ENCODE measurements at places on chromosomes 1 and 21.

DNA sequence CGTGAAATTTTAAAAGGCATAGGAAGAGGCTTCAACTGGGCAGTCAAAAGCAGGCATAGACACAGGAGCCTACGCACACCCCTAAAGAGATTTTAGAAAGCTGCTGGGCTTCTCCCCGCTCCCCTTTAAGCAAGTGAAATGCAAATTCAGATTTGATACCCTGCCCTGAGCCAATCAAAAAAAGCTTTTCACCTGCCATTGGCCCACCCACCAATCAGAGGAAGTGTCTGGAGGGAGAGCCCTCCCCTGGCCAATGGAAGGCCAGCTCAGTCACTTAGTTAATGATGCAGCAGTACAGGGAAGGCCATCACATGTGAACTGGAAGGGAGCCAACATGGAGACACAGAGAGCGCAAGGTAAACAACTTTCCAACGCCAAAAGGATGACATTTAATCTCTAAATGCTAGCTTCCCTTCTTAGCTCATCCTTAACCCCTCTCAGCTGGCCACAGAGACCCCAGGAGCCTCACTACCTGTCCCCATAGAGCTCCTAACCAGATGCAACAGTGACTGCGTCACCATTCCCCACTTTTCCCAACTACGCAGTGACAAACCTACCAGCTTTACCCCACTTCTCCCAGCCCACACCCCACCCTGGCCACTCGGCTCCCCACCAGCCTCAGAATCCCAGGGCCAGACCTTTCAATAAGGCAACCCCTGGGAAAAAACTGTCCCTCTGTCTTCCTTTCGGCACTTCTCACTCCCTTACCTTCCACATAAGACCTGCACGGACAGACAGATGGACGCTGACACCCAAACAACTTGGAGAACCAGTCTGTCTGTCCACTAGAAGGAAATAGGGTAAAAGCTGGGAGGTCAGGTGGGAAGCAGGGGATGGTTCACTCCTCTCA, 71.0 kb downstream of the CD46 start:
- peak; percentile 51 for DNase-seq

GRCh38 chr1:114153261-114154145, at the start of gene SYT6:
SYT6 (minus strand) TSS chr1:114153869; CDS start chr1:114153772, 97 bp downstream.
- no peak for DNase-seq

DNA sequence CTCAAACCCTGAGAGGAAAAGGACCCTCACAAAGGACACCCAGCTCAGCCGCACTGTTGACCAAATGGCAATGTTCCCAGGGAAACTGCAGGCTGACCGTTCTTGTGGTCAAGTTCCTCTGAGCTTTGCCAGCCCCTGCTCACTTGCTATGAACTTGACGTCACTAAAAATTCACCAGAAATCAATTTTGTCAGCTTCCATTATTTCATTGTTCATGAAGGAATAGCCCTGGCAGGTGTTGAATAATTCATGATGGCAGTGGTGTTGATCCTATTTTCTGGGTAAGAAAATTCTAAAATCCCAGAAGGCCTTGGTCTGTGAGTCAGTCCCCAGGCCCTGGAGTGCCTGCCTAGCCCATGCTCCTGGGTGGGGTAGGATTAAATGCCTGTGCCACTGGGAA, 318.9 kb downstream of the ZNF326 start:
- no peak for DNase-seq

DNA sequence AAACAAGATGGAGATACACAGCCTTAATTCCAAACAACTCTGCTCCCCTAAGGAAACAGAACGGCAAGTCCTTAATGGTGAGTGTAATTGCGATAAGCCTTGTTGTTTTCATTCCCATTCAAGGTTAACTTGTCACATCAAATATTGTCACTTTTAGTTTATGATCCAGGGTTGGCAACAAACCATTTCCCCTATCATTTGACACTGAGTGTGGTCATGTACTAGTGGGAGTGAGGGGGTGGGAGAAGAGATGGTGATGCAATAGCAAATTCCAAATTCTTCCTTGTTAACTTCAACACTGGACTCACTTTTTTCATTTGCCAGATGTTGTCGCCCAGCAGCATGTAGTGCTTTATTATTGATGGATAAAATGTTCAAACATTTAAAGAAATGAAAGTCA, 140.4 kb downstream of the ZNF326 start:
- DNase-seq = no peak

DNA sequence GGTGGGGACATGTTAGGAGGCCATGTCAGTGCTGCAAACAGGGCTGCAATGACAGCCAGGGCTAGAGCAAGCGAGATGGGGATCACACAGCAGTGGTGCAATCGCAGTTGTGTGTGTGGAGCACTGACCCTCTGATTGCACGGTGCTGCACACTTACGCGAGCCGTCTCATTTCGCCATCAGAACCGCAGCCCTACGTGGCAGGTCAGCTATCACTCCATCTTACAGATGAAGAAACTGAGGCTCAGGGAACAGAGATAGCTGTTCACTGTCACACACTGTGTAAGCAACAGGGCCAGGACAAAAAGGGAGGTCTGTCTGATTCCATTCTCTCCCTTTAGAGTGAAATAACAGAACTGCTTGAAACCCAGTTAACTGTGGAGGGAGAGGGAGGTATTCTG, 104.8 kb upstream of the SLC45A1 start:
- no peak for DNase-seq

GRCh38 chr1:53127546-53127945, 14.9 kb downstream of the SLC1A7 start:
- DNase-seq = no peak

DNA sequence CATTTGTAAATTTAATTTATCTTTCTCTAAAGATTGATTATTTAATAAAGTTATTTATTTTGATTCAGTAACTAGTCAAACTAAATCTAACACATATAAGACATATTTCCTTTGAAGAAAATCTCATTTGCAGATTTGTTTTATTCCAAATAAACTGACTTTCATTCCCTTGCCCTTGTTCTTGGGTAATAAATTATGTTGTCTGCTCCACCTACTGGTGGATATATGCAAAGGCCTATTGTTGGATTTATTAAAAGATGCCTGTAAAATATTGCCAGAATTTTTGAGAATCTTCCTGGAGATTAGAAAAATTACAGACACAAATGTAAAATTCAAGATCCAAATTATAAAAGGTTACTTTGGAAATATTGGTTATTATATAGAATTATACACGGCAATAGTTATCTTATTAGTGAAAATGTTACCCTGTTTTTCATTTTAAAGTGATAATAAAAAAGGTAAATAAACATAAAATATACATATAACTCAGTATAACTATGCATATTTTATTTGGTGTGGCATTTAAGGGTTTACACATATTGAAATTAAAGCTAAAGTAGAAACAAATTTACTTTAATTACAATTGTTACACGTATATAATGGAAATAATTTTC, 116.1 kb downstream of the SPATA17 start:
- peak; percentile 2 for DNase-seq

GRCh38 chr1:54475357-54475881, 69.2 kb upstream of the SSBP3 start:
- no peak for DNase-seq

GRCh38 chr1:105934806-105935205, 1121.7 kb upstream of the PRMT6 start:
- no peak for DNase-seq

- DNase-seq = no peak
Observed at GRCh38 chr1:206785182-206785765, 13.0 kb upstream of the IL10 start.

DNA sequence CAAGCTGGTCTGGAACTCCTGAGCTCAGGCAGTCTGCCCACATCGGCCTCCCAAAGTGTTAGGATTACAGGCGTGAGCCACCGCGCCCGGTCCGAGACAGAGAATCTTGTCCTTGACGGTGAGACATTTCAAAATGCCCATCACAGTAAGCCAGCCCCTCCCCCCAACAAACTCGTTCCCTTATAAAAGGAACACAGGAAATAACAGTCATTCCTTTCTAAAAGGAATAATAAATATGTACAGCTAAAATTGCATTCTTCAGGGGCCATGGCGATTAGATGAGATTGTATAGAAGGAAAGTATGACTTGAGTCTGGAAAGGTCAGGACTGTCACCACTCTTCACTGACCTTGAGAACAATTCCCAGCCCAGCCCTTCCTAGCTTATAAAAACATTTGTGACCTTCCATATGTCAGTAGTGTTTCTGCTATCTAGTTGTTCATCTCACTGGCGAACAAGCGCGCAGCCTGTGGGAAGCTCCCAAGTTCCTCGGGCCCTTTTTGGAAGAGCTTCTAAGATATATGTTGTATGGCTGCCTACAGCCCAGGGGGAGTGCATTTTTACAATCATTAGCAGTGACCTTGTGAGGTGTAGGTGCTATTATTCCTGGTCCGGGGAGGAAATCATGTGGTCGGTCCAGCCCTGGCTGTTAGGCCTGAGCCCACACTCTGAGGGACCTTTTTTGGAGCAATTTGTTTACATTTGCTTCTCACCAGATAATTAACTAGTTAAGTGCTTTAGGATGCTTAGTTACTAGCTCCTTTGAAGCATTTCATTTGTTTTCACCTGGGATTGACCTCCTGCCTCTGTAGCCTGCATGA, 8.7 kb downstream of the SZRD1 start:
- no peak for DNase-seq

- DNase-seq = no peak
Observed at GRCh38 chr1:152535774-152536173, 21.5 kb downstream of the CRCT1 start.

- DNase-seq = peak; percentile 53
Observed at GRCh38 chr1:228275430-228276173, 67.8 kb downstream of the OBSCN start.

GRCh38 chr1:237429252-237429651, 387.3 kb downstream of the RYR2 start:
- DNase-seq = no peak

DNA sequence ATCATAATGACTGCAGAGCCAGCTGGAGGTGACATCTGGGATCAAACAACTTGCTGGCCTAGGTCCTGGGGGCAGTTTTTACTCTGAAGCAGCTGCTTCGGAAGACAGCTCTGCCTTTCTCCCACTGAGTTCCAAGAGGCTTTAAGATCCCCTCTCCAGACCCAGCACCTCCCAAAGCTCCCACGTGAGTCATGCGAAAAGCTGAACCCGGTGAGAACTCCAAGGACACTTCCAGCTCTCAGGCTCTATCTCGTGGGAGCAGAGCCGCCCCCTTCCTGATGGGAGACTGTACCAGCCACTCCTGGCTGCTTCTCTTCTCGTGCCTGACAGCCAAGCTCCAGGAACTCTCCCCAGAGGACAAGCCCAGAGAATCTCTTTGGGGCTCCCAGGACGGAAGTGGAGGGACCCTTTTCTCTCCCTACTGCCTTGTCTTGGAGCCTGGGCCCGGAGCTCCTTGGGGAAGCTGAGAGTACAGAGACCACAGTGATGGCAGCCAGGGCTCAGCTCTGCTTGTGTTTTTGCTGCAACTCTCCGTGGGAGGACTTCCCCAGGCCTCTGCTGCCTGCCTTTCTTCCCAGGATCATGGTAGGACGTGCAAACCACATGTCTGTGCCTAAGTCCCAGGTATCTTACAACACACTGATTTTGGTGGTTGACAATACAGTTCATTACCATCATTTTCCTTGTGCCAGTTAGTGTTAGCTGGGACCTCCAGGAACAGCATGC, 40.6 kb downstream of the STUM start:
- no peak for DNase-seq

DNA sequence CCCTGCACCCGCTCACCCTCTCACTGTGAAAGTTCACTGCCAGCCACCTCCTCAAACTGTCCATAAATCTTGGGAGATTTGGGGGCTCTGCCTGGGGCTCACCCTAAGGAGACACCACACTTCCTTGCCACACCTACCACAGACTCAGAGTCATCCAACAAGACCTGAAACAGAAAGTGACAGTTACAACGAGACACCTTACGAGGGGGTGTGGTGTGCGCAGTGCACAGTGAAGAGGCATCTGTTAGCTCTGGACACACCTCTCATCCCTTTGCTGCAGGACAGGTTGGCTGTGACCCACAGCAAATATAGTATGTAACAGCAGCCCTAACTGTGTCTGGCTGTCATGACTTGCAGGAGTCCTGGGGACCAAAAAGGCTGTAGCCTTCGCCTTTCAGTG, 190.2 kb downstream of the NR5A2 start:
- DNase-seq = no peak

Measured in AG09319 (cell line).